A549 treated with CpdA at 1 μM for 4 hours (cell line): ENCODE measurements at places on chromosomes 4 and X. TPM values are rescaled to one million over a fixed set of nuclear protein-coding genes. Genes with fewer than 3 reads are reported as not detected.

Gene CLDN34
- total RNA-seq = not detected in 5 replicates

Gene GLUD2
- 1.7 to 2.9 TPM (median 2.5 TPM) in 5 replicates for total RNA-seq

Gene GPC4
- 0.02 to 0.03 TPM (median 0.02 TPM) in 3 of 5 replicates, not detected in the others for total RNA-seq

Gene TMEM144
- total RNA-seq = 3.1 to 4.3 TPM (median 3.6 TPM) in 5 replicates

Gene PAGE2B
- total RNA-seq = not detected in 5 replicates

Gene TCEAL6
- not detected in 5 replicates for total RNA-seq

Gene USP46
- total RNA-seq = 6.9 to 8.7 TPM (median 7.5 TPM) in 5 replicates

Gene RBMXL3
- total RNA-seq = not detected in 5 replicates

Gene PCDH19
- total RNA-seq = 0.02 to 0.06 TPM (median 0.05 TPM) in 5 replicates

Gene PHEX
- 0.27 to 0.44 TPM (median 0.36 TPM) in 5 replicates for total RNA-seq

Gene ARHGAP36
- not detected in 5 replicates for total RNA-seq

Gene LEF1
- 0.07 TPM in 1 of 5 replicates, not detected in the others for total RNA-seq

Gene CLNK
- total RNA-seq = not detected in 5 replicates

Gene CDKL5
- 3.6 to 6.2 TPM (median 5.9 TPM) in 5 replicates for total RNA-seq

Gene TSPAN5
- total RNA-seq = 15.4 to 17.7 TPM (median 16.4 TPM) in 5 replicates

Gene CDX4
- not detected in 5 replicates for total RNA-seq

Gene GAGE2A
- not detected in 5 replicates for total RNA-seq

Gene SLC6A8
- 10.2 to 13.2 TPM (median 11.1 TPM) in 5 replicates for total RNA-seq

Gene GRIA2
- total RNA-seq = not detected in 5 replicates

Gene VSIG1
- total RNA-seq = 0.21 to 0.47 TPM (median 0.36 TPM) in 5 replicates

Gene ENPEP
- 0.09 to 0.21 TPM (median 0.12 TPM) in 5 replicates for total RNA-seq

Gene RASGEF1B
- not detected in 5 replicates for total RNA-seq

Gene SSX4B
- total RNA-seq = not detected in 5 replicates

Gene HEPH
- total RNA-seq = not detected in 5 replicates

Gene FDCSP
- not detected in 5 replicates for total RNA-seq

Gene SORBS2
- 0.14 to 0.32 TPM (median 0.29 TPM) in 4 of 5 replicates, not detected in the other for total RNA-seq

Gene HMX1
- 0.13 to 0.21 TPM (median 0.13 TPM) in 4 of 5 replicates, not detected in the other for total RNA-seq

Gene MAGEA11
- 0.02 TPM in 1 of 5 replicates, not detected in the others for total RNA-seq
